ENCODE measurements at places on chromosomes 7 and 10.

DNA sequence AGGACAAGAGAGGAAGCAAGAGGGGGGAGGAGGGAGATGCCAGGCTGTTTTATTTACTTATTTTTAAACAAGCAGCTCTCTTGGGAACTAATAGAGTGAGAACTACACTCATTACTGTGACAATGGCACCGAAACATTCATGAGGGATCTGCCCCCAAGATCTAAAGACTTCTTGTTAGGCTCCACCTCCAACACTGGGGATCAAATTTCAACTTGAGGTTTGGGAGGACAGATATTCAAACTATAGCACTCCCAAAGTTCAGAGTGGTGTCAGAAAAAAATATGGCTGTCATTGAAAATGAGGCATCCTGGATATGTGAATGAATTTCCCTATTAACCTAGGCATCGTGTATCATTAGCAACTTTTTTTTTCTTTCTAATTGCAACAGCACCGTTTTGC is 145.5 kb downstream of the ABCA13 start:
- no peak for DNase-seq

- no peak for DNase-seq
Measured at GRCh38 chr7:20401861-20402746, 71.4 kb downstream of the ITGB8 start.

- DNase-seq, result no peak
Measured at GRCh38 chr7:34332006-34332405, 326.0 kb upstream of the NPSR1 start.

DNA sequence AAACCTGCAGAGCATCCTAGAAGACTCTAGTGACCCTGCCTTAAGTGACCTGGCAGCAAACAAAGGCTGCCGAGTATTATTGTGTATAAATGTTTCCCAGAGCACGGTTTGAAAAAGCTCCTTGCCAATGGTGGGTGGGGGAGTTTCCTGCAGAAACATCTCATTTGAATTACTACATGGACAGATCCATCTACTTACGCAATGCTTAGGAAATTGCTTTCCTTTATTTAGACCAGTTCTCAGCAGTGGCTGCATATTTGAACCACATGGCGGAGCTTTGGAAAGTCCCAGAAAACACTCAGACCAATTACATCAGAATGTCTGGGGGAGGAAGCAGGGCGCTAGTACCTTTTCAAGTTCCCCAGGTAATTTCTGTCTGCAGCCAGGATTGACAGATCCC is 560.9 kb downstream of the SDK1 start:
- DNase-seq, result no peak

GRCh38 chr10:72483471-72483870 is 128.8 kb upstream of the DNAJB12 start:
- no peak for DNase-seq

GRCh38 chr10:17383801-17384555 is 70.4 kb downstream of the ST8SIA6 start:
- no peak for DNase-seq

DNA sequence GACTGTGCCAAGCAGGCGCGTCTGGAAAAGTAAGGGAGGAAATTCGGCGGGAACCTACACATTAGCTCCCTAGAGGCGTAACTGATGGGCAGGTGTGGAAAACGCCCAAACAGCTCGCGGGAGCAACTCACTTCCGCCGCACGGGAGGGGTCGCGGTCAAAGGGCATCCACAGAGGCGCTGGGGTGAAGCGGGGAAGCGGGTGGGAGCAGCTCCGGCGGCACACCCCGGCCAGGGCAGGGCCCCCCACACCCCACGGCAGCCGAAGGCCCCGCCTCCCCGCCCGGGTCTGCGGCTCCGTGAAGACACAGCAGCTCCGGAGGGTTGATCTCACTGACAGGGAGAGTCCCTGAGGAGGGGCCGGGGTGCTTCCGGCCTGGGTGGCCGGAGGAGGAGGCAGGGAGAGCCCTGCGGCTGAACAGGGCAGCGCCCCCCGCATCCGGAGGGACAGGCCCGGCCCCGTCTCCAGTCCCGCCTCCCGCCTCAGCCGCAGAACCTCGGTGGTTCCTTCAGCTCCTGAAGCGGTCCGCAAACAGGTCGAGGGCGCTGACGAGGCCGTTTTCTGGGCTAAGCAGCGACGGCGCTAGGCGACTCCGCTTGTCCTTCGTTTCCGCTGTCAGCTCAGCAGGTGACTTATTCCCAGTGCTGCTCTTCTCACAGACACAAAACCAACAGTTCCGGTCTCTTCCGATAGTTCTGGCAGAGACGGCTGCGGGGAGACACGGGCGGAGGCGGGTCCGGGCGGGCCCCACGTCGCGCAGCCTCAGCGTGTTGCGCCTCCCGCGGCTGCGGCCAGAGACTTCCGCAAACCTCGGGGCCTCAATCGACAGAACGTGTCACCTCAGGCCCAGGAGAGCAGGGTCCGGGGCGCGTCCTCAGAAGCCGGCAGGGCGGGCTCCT is 276.1 kb downstream of the DNAJB6 start:
- DNase-seq, result peak; percentile 36

GRCh38 chr7:117892821-117893220 is 19.6 kb upstream of the CTTNBP2 start:
- DNase-seq, result no peak

DNA sequence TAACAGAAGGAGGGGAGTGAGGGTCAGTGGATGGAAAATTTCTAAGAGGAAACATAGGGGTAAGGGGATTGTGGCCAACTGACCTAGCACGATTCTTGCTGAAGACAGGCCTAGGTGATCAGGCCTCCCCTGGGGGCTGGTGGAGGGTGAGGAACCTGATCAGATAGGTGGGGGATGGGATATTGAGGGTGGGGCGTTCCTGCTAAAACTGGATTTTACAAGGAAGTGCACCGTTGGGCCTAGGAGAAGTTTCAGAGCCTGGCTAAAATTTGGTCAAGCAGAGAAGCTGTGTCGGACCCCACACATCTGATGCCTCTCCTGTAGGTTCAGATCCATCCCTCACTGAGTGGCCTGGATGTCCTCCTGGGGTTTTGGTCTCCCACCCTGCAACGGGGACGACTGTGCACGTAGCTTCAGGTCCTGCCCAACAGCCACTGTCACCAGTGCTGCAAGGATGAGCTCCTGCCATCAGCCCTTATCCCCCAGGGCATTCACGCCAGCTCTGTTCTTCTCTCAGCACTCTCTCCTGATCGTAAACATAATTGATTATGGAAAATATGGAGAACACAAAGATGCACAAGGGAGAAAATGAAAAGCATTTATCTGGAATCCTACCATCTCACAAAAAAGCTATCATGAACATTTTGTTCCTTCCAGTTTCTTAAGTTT is 89.9 kb downstream of the ADCY1 start:
- DNase-seq, result peak; percentile 32

GRCh38 chr10:132715776-132716680 is 69.9 kb downstream of the NKX6-2 start:
- no peak for DNase-seq

DNA sequence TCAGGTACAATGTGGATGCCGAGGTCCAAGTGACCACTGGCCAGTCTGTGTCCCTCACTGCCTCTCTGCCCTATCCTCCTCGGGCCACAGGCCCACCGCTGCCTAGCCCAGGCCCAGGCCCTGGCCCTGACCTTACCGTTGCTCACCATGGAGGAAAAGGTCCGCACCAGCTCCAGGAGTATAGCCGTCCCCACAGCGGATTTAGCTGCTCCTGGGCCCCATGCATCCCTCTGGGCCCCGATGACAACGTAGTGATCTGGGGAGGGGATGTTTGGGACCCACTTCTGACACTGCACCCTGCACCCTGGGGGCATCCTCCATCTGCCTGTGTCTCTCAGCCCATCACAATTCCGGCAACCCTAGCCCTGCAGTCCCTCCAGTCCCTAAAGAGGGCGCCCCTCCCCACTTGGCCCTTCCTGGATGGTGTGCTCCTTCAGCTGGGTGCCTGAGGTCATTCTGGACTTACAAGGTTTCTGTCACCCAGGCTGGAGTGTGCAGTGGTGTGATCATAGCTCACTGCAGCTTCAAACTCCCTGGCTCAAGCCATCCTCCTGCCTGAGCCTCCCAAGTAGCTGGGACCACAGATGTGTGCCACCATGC is 12.1 kb downstream of the TFR2 start:
- DNase-seq, result no peak

DNA sequence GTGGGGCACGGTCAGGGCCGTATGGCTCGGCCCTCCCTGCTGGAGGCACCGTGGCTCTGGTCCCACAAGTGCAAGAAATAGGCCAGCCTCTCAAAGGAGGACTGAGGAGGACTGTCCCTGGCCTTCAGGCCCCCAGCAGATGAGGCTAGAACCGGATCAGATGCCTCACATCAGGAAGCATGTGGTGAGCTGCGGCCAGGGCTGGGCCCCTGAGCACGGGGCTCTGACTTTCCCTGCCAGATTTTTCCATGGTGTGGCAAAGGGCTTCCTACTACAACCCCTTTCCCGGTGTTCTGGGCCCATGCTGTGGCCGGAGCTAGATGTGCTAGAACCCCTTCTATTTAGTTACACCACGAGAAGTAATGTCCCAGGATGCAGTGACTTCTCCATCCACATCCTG is 100.4 kb downstream of the TCERG1L start:
- DNase-seq, result no peak

DNA sequence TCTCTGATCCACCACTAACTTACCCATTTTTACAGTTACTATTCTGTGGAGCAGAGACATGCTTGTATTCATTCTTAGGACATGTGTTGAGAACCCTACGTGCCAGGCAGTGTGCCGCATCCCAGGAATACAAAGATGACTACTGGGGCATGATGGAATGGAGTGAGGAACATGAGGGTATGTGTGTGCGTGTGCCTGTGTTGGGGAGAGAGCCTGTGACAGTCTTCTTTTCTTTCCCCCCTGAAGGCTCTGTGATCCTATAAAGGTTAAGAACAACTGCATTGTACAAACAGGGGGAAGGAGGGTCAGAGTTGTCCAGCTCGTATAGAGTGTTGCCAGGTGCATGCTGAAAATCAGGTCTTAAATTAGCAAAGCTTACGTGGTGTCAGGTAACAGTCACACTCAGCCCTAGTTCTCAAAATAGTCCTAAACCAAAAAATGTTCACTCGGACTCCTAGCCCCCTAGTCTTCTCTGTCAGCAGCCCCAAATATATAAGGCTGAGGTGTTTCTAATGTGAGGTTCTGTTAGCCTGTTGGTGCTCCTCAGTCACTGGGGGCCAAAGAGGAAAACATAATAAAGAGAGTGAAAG is 161.9 kb downstream of the CELF2 start:
- DNase-seq, result no peak

DNA sequence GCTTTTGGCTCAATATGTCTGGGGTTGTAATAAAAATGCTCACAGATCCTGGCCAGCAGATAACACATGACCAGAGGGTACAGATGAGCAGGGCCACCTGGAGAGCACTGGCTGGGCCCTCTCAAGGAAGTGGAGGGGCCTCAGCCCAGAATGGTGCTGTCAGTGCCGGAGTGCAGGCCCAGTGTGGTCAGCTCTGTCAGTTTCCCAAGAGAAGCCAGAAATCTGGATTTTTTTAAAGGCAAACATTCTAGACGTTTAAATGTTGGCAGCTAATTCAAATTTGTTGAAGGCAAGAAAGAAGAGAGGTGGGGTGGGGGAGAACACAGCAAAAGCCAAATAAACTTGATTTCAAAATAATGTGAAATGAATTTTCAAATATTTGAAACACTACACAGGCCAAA is 2.0 kb downstream of the C10orf105 start:
- DNase-seq, result no peak

DNA sequence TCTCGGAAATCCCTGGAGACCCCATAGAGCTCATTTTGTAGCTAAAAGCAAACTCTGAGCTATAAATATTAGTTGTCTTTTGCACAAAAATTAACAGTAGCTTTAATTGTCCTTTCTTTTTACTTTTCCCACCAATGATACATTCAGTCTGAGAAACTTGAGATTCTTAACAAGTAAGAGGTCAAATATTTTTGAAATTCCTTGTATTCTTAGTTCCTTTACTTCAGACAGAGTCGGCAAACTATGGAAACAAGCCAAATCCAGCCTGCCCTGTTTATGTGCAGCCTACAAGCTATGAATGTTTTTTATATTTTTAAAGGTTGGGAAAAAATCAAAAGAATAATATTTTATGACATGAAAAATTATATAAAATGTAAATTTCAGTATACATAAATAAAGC is 146.6 kb downstream of the CTNNA3 start:
- no peak for DNase-seq
